ENCODE measurements at places on chromosomes 1 and 21.

GRCh38 chr1:91201176-91201575 lies 179.3 kb upstream of the ZNF644 start:
- DNase-seq = no peak

- no peak for DNase-seq
These were observed 100.4 kb downstream of the LHX8 start for GRCh38 chr1:75234562-75234961.

GRCh38 chr1:150259217-150259616 lies 1.6 kb downstream of the CA14 start:
- no peak for DNase-seq

DNA sequence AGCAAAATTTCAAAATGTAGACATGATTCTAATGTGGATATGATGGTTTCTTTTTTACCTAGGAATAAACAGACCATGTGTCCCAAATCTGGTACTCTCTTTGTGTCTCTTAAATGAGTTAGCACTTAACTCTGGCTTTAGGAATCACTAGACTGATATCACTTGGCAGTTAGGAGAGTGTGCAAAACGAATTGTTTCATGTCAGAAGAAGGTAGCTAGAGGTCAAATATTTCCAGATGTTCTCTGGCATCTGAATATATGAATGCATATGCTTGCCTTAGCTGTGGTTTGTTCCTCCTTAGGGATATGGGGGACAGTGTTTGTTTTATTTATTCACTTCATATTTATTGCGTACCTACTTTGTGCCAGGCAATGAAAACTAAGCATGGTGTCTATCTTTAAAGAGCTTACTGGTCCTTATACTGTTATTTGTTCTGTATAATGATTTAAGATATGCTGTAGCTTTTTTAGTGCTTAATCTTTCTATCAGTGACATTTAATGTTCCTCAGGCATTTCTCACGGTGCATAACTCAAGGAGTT lies 65.2 kb downstream of the LRRC8C start:
- no peak for DNase-seq

DNA sequence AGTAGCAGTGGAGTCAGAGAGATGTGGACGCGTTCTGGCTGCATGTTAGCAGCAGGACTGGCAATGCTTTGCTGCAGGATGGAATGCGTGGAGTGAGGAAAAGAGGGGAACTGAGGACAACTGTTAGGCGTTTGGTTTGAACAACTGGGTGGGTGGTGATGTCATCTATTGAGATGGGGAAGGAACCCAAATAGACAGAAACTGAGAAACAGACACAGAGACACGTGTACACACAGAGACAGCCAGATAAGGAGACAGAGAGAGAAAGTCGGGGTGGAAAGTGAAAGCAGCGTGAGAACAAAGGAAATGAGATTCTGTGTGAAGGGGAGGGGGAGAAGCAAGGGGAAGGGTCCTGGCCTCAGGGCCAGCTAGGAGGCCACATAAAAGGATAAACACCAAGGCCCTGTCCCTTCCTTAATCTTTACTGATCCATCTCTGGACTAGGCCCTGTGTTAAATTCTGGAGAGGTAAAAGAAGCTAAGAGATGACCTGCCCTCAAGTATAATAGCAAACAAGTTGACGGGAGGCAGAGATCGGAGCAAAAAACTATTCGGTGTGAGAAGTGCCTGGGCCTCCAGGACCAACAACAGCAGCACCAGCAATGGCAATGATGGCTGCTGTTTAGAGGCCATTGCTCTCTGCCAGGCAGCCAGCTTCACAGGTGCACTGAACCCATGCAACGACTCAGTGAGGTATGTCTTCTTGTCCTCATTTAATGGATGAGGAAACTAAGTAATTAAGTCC lies 31.6 kb downstream of the VWA5B1 start:
- DNase-seq = no peak

DNA sequence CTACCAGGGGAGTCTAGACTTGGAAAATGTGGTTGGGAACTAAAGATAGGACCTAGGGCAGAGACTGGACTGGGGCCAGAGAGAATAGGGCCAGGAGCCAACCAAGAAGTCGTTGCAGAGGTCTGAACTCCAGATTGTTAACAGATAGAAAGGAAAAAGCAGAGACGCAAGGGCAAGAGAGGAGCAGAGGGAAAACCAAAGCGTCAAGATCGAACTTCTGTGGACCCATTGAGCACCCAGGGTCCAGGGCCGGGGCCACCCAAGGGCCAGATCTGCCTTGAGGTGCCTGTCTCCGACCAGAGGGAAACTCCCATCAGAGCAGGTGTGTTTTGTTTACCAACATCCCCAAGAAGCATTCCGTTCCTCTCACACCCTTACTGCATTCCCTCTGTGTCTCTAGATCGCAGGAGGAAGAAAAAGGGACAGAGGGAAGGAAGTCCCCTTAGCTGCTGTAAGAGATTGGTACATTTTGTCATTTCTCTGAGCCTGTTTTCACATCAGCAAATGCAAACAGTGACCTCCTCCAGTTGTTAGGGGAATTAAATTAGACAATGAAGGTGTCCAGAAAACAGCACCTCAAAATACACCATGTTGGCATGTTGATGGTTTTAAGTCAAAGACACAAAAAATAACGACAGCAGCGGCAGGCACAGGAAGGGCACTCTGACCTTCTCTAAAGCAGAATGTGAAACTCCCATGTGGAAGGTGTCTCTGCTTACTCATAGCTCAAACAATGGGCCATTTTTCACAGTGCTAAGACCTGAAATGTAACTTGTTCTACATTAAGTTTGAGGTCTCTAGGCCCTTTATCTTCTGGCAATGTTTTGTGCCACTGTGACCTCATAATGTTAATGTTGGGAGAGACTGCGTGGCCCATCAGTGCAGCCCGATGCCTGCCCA lies 105.8 kb upstream of the RAB4A start:
- DNase-seq = no peak

DNA sequence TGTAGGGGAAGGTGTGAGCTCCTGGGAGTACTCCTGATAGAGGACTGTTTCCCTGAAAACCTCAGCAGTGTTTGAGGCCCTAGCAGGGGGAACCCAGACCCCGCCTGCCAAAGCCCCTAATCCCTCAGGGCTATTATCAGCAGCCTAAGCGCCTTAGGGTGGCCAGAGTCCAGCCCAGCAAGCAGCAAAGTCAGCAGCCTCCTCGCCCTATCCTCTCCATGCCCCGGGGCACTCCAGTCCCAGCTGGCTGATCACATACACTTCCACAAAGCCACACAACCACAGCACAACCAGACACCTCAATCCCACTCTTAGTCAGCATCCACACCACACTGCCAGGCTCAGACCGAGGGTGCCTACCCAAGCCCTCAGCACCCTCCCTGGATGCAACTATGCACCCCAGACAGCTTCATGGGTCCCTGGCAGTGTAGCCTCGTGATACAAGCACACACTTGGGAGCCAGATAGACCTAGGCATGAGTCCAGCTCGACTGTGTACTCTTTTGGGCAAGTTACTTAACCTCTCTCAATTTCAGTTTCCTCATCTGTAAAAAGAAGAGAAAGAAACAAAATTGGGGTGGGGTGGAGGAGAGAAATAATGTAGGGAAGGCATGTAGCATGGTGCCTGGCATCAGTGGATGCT lies 7.1 kb downstream of the IGSF9 start:
- DNase-seq = no peak

DNA sequence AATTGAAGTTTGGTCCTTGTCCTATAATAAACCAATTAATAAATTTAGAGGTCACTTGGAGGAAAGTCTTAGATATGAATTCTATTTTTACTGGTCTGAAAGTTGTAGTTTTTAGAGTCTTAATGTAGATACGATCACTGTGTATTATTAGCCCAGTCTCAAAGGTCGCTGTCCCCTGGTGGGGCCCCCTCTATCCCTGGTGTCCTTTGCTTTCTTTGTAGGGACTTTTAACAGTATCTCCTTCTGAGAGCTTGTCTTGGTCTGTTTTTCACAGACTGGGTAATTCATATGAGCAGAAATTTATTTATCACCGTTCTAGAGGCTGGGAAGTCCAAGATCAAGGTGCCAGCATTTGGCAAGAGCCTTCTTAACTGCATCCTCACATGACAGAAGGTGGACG lies 18.5 kb downstream of the CHD1L start:
- no peak for DNase-seq

DNA sequence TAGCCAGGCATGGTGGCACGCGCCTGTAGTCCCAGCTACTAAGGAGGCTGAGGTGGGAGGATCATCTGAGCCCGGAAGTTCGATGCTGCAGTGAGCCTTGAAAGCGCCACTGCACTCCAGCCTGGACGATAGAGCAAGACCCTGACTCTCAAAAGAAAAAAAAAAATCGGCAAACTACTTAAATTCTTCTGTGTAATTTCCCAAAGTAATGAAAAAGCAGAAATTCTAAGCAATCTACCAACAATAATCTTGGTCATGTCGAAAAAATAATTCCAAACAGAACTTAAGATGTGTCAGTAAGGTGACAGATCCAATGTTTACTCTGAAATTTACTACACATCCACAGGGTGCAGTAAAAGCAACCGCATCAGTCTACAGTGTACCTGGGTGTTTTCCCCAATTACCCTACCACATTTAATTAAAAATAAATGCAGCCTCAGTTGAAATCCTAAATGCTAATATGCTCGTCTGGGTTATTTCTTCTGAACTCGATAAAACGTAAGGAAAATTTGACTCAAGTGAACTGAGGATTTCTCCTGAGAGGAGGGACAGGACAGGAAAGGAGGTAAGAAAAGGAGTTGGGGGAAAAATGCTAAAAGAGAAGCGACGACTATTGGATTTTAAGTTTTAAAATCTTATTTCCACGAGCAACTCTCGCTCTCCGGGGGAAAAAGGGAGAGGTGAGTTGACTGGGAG lies 801 bp downstream of the EPRS1 start:
- no peak for DNase-seq

GRCh38 chr1:23594927-23595353 lies 35.6 kb upstream of the ID3 start:
- no peak for DNase-seq
